ENCODE measurements at places on chromosomes 5 and 9. TPM values are rescaled to one million over a fixed set of nuclear protein-coding genes. Genes with fewer than 3 reads are reported as not detected.
A peak's percentile ranks its signal among the peaks of the same experiment; 100 is the strongest.

The PCDHGA2 gene
- 5.4 TPM for total RNA-seq

The ATG10 gene
- total RNA-seq: 9.1 TPM

The CLTA gene
- 125 TPM for total RNA-seq

The TBCA gene
- 128 TPM for total RNA-seq

The LHX3 gene
- not detected for total RNA-seq

The HSPB3 gene
- total RNA-seq: 115 TPM

The SLC36A3 gene
- total RNA-seq: not detected

The SLC26A2 gene
- 9.2 TPM for total RNA-seq

The PKD2L2 gene
- not detected for total RNA-seq

The TTC39B gene
- 8.3 TPM for total RNA-seq

The RASGRF2 gene
- 7.6 TPM for total RNA-seq

The CER1 gene
- not detected for total RNA-seq

The DPP7 gene
- 121 TPM for total RNA-seq

The FCHO2 gene
- total RNA-seq: 19.7 TPM

The TDRD7 gene
- total RNA-seq: 15.4 TPM

GRCh38 chr5:149852641-149853330, 91.8 kb downstream of the PDE6A start:
- H3K4me1 ChIP-seq: peaks cover 20% of the 10 kb centered on the region
- DNase-seq: peak; percentile 95
- peak overlapping the region; percentile 45 for H3K27ac ChIP-seq
- H3K36me3 ChIP-seq: peaks cover 37% of the 10 kb centered on the region
- H3K27me3 ChIP-seq: no peaks in the 10 kb centered on the region

DNA sequence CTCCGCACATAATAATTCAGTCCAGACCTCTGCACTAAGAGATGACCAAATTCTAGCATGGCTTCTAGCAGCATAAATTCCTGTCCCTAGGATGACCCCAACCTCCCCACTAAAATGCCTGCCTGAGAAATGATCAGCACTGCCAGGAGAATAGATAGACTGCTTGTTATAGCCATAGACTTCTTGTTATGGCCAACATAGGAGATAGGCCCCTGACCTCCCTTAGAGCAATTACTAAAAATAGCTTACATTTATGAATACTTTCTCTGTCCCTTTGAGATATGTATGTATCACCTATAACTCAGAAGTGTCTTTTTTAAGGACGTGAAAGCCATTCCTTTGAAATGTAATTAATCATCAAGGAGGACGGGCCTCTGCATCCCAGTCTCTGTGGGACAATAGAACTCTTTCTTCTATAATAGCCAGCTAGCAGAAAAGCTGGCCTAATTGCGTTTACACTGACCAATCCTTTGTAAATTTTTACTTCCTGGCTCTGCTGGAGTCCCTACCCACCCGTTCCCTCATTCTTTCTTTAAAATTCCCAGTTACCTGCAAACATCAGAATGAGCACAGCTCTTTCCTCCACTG, 1002.7 kb downstream of the CDH18 start:
- H3K4me3 ChIP-seq: no peak overlapping the region
- H3K4me1 ChIP-seq: no peaks in the 10 kb centered on the region
- H3K27ac ChIP-seq: no peak overlapping the region
- no peaks in the 10 kb centered on the region for H3K36me3 ChIP-seq

- H3K4me3 ChIP-seq: no peak overlapping the region
- no peaks in the 10 kb centered on the region for H3K4me1 ChIP-seq
- DNase-seq: no peak
- H3K27me3 ChIP-seq: no peaks in the 10 kb centered on the region
- peak overlapping the region; percentile 16 for H3K27ac ChIP-seq
- H3K36me3 ChIP-seq: no peaks in the 10 kb centered on the region
Measured at GRCh38 chr9:5500441-5501235, 9.7 kb upstream of the PDCD1LG2 start.

DNA sequence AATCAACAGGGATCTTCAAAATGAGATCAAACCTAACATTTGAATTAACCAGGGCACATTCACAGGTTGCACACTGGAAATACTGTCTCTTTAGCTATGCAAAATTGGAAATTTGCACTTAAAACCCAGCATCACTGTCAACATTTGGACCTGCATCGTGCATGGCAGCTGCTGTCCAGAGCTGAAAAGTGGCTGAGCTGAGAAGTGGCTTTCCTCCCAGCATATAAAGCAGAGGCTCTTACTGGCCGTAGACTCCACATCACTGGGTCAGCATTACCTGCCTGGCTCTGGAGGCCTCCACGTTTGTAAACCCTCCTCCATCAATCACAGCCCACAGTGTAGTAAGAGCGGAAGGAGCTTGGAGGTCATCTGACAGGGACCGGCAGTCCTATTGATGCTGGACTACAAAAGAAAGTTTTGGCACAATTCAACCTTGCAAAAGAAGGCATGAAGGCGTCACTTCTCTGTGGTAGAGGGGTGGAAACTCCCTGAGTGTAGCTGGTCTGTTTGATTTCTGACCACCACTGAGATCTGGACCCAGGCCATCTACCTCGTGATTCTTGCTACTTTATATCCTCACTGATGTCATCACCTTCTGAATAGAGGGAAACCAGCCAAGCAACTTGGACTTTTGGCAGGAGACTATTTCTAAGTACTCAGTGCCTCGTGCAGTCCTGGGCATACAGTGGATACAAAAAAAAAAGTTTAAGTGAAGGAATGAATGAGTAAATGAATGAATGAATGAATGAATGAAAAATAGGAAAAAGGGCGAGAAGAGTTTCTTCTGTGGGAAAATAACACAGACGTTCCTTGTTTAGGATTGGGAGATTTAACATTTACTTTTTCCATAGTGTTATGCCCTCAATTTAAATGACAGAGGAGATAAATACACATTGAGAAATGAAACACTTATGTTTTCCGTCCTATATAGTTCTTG, 14.8 kb downstream of the RASEF start:
- H3K36me3 ChIP-seq: no peaks in the 10 kb centered on the region
- no peak overlapping the region for H3K27ac ChIP-seq
- no peaks in the 10 kb centered on the region for H3K27me3 ChIP-seq
- H3K4me1 ChIP-seq: no peaks in the 10 kb centered on the region
- H3K4me3 ChIP-seq: no peak overlapping the region

- H3K4me1 ChIP-seq: no peaks in the 10 kb centered on the region
- no peak overlapping the region for H3K27ac ChIP-seq
Measured at GRCh38 chr5:83919071-83920041, 198.7 kb upstream of the HAPLN1 start.

GRCh38 chr9:94245651-94246050, 13.4 kb upstream of the ZNF169 start:
- H3K4me3 ChIP-seq: no peak overlapping the region

GRCh38 chr5:12292610-12293204, 388.5 kb upstream of the CTNND2 start:
- H3K36me3 ChIP-seq: no peaks in the 10 kb centered on the region
- H3K27me3 ChIP-seq: no peaks in the 10 kb centered on the region
- DNase-seq: no peak
- no peaks in the 10 kb centered on the region for H3K4me1 ChIP-seq
- no peak overlapping the region for H3K27ac ChIP-seq

GRCh38 chr5:122077366-122078115, 518 bp downstream of the LOX start:
- DNase-seq: no peak
- peak overlapping the region; percentile 66 for H3K4me3 ChIP-seq
- H3K36me3 ChIP-seq: no peaks in the 10 kb centered on the region

DNA sequence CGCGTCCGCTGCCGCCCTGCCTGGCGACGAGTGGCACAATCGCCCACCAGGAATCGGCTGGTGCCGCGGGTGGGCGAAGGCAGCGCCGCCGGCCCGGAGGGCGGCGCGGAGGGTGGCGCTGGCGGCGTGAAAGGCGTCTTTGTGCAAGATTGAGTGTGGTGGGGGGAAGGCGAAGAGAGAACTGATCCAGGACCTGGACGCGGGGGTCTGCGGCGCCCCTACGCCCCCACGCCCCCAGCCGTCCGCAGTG, 4.6 kb upstream of the RGMB start:
- H3K36me3 ChIP-seq: peaks cover 2% of the 10 kb centered on the region
- H3K27me3 ChIP-seq: no peaks in the 10 kb centered on the region
- peaks cover 39% of the 10 kb centered on the region for H3K4me1 ChIP-seq
- H3K27ac ChIP-seq: peak overlapping the region; percentile 93
- peak overlapping the region; percentile 94 for H3K4me3 ChIP-seq

GRCh38 chr5:155193483-155194107, 180.0 kb downstream of the KIF4B start:
- H3K4me1 ChIP-seq: no peaks in the 10 kb centered on the region
- H3K4me3 ChIP-seq: no peak overlapping the region
- H3K36me3 ChIP-seq: no peaks in the 10 kb centered on the region
- H3K27me3 ChIP-seq: no peaks in the 10 kb centered on the region
- H3K27ac ChIP-seq: no peak overlapping the region
- DNase-seq: no peak

DNA sequence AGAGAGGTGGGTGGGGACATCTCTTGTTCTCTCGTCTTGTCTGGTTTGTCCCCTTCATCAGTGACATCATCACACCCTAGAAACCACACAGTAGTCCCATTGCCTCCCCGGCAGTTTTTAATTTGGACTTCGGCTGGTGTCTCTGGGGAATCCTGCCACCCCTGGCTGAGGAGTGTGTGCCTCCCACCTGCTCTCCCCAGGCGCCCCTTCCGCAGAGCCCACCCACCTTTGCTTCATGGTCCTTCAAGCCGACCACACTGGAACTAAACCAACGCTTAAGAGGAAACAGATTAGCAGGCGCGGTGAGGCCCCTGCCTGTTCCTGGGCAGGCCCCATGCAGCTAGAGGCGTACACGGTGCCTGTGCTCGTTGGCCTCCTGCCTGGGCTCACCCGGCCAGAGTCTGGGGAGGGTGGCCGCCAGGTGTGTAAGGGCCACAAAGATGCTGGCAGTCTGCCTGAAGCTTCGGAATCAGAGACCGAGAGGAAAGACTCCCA, 107.6 kb upstream of the SPRY4 start:
- peaks cover 16% of the 10 kb centered on the region for H3K4me1 ChIP-seq
- H3K27ac ChIP-seq: no peak overlapping the region
- DNase-seq: no peak
- no peaks in the 10 kb centered on the region for H3K27me3 ChIP-seq

DNA sequence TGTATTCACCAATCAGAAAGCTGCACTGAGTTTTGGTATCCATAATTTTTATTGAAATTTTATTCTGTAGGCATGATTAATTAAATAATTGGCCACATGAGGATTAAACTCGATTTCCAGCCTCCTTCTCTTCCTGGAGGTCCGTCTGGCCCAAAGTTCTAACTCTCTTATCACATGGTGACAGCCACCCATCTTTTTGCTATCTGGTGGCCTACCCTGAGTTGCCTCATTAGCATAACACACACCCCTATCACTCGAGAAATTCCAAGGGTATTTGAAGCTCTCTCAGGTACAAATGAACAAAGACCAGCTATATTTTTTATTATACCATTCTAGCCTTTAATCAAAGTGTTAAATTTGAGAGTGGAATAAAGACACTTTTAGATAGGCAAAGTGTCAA, 57.7 kb downstream of the APC start:
- no peaks in the 10 kb centered on the region for H3K4me1 ChIP-seq
- H3K27ac ChIP-seq: no peak overlapping the region
- H3K36me3 ChIP-seq: peaks cover 18% of the 10 kb centered on the region
- no peaks in the 10 kb centered on the region for H3K27me3 ChIP-seq
- no peak for DNase-seq

DNA sequence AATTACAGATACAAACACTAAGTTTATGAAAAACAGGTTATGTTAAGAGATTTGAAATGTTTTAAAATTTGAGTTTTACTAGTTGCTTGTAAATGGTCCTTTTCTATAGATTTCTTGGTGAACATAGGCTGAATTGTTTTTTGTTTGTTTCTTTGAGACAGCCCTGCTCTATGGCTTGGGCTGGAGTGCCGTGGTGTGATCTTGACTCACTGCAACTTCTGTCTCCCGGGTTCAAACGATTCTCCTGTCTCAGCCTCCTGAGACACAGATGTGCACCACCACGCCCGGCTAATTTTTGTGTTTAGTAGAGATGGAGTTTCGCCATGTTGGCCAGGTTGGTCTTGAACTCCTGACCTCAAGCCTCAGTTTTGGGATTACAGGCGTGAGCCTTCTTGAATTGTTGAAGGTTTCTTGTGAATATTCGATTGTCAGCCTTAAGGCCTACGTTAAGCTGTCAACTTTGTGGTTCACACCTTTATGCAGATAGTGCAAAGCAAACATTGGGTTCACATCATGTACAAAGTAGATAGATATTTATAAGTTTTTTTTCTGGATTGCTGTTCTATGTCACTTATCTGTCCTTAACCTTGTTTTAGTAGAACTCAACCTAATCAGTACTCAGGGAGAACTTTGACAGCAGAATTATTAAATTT, 26.2 kb downstream of the UHRF2 start:
- peaks cover 5% of the 10 kb centered on the region for H3K36me3 ChIP-seq
- no peak overlapping the region for H3K27ac ChIP-seq
- peaks cover 64% of the 10 kb centered on the region for H3K4me1 ChIP-seq
- H3K27me3 ChIP-seq: no peaks in the 10 kb centered on the region

- no peak for DNase-seq
- H3K4me3 ChIP-seq: no peak overlapping the region
- H3K27me3 ChIP-seq: no peaks in the 10 kb centered on the region
- H3K27ac ChIP-seq: no peak overlapping the region
Measured at GRCh38 chr5:175698401-175699115, 40.7 kb downstream of the HRH2 start.

DNA sequence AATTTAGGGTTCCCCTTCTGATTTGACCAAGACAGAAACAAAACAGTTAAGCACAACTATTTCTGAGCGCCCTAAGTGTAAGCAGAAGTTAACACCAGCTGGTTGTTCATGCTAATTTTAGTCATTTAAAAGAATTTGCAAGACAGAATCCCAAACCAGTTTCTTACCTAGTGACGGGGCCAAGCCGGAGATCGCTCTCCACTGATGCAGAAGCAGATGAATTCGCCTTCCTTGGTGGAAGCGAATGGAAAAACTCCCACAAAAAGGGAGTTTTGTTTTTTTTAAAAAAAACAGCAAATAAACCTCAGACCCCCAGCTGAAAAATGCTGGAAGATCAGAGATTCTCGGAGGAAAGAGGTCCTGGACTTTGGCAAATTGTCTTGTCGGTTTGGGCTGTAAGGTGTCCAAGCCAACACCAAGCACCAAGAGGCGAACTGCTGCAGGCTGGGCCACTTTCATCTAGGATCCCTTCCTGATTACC, 47.4 kb upstream of the GLDC start:
- H3K4me1 ChIP-seq: no peaks in the 10 kb centered on the region
- no peak overlapping the region for H3K27ac ChIP-seq
- DNase-seq: no peak
- H3K27me3 ChIP-seq: no peaks in the 10 kb centered on the region

GRCh38 chr9:30977965-30978364, 1406.5 kb upstream of the ACO1 start:
- H3K27me3 ChIP-seq: no peaks in the 10 kb centered on the region
- no peaks in the 10 kb centered on the region for H3K4me1 ChIP-seq
- no peak for DNase-seq
- no peak overlapping the region for H3K27ac ChIP-seq
- H3K4me3 ChIP-seq: no peak overlapping the region
- H3K36me3 ChIP-seq: no peaks in the 10 kb centered on the region
